NCI-H2227 treated with DMSO at 0.1 percent for 48 hours (cell line): ENCODE measurements at places on chromosomes 7 and 10.

- no peak for DNase-seq
These were observed 19.1 kb downstream of the MCMBP start for GRCh38 chr10:119853574-119853973.

GRCh38 chr10:69446229-69446628, 5.0 kb upstream of the TSPAN15 start:
- DNase-seq = no peak

- no peak for DNase-seq
These were observed 329.4 kb upstream of the MYO3A start for GRCh38 chr10:25604591-25604990.

DNA sequence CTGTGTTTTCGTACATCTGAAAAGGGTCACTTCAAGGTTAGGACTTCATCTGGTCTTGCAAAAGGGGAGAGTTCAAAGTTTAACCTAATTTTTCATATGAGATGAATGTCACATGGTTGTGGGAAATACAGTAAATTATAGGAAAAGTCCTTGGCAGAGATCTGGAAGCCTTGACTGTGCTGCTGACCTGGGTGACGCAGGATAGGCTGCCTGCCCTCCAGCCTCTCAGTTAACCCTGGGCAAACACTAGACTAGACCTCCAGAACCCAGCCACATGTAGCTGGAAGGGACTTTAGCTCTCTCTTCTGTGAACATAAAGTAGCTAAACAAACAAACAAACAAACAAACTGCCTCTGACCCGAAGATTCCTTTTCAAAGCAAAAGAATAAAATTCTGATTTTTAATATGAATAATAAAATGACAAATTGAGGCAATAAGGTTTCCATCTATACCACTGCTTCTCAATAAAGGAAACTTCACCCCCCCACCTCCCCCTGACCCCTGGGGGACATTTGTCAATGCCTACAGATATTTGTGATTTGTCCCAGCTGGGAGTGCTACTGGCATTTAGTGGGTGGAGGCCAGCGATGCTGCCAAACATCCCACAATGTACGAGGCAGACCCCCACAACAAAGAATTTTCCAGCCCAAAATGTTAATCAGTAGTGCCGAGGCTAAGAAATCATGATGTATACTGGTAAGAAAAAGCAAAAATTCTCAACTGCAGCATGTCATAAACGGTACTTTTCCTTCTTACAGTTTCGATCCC, 75.2 kb upstream of the PRR15 start:
- DNase-seq = no peak

DNA sequence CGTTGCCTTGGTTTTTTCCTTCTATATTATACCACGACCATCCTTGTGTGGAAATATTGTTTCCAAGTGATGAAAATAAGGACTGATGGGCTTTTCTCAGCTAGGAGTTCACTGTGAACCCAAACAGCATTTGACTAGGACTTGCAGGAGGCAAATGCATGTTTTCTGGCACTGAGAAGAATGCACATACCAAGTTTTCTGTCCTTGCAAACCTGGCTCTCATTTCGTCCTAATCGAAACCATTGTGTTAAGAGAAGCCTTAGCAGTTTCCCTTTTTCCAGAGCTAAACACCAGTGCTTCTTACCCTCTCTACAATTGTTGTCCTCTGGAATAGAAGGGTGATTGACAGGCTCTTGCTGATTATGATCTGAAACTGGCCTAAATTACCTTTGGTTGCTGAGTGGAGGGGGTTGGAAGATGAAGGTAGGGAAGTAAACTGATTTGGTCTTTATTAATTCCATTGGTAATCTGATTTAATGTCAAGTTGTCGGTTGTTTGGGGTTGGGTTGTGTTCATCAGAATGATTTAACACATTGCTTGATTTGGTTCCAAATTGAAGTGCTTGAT, 33.1 kb upstream of the ELMO1 start:
- no peak for DNase-seq

DNA sequence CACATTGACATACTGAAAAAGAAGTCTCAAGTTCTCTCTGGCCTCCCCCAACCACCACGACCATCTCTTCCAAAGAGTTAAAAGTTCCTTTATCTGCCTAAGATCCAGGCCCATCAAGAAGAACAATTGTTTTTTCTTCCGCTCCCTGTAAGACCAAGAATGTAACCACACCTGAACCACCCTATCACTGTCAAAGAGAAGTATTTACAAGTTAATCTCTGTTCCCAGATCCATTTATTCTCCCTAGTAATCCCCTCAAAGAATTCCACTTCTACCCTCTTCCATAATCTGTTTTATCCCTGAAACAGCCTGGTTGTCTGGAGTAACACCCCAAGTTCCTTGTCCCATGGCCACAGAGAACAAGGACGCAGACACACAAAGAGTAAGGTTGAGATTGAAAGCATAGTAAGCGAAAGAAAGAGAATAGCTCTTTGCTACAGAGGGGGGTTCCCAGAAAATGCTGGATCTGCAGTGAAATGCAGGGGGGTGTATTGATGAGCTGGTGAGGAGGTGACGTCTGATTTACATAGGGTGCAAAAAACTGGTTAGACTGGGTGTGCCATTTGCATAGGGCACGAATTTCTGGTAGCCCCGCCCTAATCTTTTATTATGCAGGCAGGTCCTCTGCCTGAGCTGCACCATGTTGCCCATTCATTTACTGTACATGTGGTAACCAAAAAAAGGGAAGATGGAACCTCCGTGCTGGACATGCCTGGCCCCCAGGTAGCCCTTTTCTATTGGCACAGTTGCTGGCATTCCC, 122.0 kb downstream of the SKIDA1 start:
- no peak for DNase-seq

DNA sequence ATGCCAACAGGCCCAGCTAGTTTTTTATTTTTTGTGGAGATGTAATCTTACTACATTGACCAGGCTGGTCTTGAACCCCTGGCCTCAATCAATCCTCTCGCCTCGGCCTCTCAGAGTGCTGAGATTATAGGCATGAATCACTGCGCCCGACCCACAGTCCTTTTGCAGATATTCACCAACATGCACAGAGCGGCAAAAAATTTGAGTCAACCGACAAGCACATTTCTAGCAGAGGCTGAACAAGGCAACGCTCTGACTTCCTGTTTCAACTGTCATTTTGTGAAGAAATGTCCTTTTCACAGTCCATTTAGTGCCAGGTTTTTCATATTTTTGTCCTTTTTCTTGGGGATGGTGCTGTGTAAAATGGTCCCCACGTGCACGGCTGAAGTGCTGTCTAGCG, 71.1 kb upstream of the KAT6B start:
- DNase-seq = no peak
